ENCODE measurements at places on chromosomes 12 and 14. TPM values are rescaled to one million over a fixed set of nuclear protein-coding genes. Genes with fewer than 3 reads are reported as not detected.

GRCh38 chr14:22852940-22853767 lies 16.8 kb downstream of the MMP14 start:
- peak; percentile 95 for DNase-seq
- H3K27ac ChIP-seq = no peak overlapping the region
- H3K4me3 ChIP-seq = no peak overlapping the region
- H3K27me3 ChIP-seq = no peaks in the 10 kb centered on the region
- H3K4me1 ChIP-seq = peaks cover 5% of the 10 kb centered on the region
- no peaks in the 10 kb centered on the region for H3K36me3 ChIP-seq

DNA sequence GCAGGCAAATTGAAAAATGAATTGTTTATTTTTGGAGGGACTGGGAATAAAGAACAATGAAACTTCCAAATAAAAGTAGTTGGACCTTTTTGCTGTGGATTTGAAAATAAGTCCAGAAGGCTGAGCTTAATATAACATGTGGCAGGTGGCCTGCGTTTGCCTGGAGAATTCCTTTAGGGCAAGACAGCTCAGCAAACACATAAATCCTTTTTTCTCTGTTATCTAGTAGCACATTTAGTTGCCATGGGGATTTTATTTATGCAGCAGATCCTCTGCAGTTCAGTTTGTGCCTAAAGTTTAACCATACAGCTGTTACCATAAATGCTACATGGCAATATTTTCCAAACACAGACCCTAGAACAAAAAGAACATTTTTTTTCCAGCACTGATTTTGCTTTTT lies 180.0 kb downstream of the NPAS3 start:
- DNase-seq = no peak
- H3K27me3 ChIP-seq = no peaks in the 10 kb centered on the region
- no peaks in the 10 kb centered on the region for H3K36me3 ChIP-seq
- H3K4me1 ChIP-seq = no peaks in the 10 kb centered on the region
- H3K4me3 ChIP-seq = no peak overlapping the region

GRCh38 chr14:101464984-101465794 lies 96.1 kb upstream of the DIO3 start:
- no peak overlapping the region for H3K4me3 ChIP-seq
- H3K27ac ChIP-seq = no peak overlapping the region
- H3K4me1 ChIP-seq = no peaks in the 10 kb centered on the region

GRCh38 chr12:43210485-43211192 lies 341.4 kb downstream of the ADAMTS20 start:
- H3K4me1 ChIP-seq = peaks cover 9% of the 10 kb centered on the region
- H3K27ac ChIP-seq = no peak overlapping the region
- no peaks in the 10 kb centered on the region for H3K27me3 ChIP-seq
- no peak overlapping the region for H3K4me3 ChIP-seq
- no peaks in the 10 kb centered on the region for H3K36me3 ChIP-seq

- H3K4me1 ChIP-seq = no peaks in the 10 kb centered on the region
- no peak overlapping the region for H3K4me3 ChIP-seq
Observed at GRCh38 chr14:56181681-56182085, 63.5 kb downstream of the PELI2 start.

- H3K36me3 ChIP-seq = peaks cover 7% of the 10 kb centered on the region
- no peak overlapping the region for H3K4me3 ChIP-seq
- no peak overlapping the region for H3K27ac ChIP-seq
- H3K27me3 ChIP-seq = no peaks in the 10 kb centered on the region
- DNase-seq = no peak
Observed at GRCh38 chr12:64099397-64099796, 122.7 kb downstream of the KICS2 start.

MYH7 gene
- total RNA-seq = 0.09 TPM

SAMD15 gene
- 5.9 TPM for total RNA-seq

PTCSC3 gene
- total RNA-seq = 2.3 TPM

Data from lung (tissue), 17 donors.